ENCODE measurements at places on chromosomes 1 and 21. TPM values are rescaled to one million over a fixed set of nuclear protein-coding genes. Genes with fewer than 3 reads are reported as not detected.

DNA sequence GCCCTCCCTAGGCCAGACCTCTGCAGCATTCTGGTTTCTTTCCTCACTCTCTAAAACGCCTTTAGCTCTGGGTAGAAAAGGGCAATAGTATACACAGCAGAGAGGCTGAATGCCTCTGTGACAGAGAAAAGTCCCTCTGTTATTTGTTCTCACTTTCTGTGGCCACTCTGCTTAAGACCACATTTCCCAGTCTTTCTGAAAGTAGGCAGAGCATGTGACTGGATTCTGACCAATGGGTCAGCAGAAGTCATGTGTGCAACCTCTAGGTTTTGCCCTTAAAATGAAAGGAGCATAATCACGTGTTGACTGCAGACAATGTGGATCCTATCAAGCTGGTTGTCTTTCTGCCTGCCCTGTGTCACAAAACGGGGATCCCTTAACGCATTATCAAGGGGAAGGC, 79.7 kb upstream of the MARK1 start:
- no peak for DNase-seq

KCNE2 gene
- total RNA-seq = not detected

- peak; percentile 98 for DNase-seq
Observed at GRCh38 chr1:223707256-223708000, 4.9 kb upstream of the CAPN2 start.

SGIP1 gene
- 2.1 TPM for total RNA-seq

LRRC41 gene
- 66.4 TPM for total RNA-seq

DNA sequence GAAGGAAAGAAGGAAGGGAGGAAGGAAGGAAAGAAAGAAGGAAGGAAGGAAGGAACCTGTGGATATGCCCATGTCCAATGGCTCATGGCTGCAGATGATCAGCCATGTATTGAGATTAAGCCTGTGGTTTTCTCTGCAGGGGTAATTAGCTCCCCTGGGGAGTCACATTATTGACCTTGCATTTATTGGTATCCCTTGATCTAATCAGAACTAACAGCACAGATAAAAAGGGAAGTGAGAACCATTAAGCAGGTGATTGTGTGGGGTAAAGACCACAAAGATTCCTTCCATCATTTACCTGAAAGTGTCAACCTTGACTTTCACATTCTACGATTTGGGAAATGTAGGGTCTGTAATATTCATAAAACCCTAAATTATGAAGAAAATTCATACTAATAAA, 390.7 kb downstream of the BRINP2 start:
- no peak for DNase-seq
